ENCODE measurements at places on chromosomes 1 and 21.

GRCh38 chr21:40018871-40019475 is 151.7 kb downstream of the PCP4 start:
- no peak overlapping the region for H3K4me3 ChIP-seq
- H3K27ac ChIP-seq, result no peak overlapping the region
- DNase-seq, result no peak
- H3K27me3 ChIP-seq, result no peaks in the 10 kb centered on the region
- no peaks in the 10 kb centered on the region for H3K36me3 ChIP-seq

GRCh38 chr1:53075206-53075605 is 13.2 kb downstream of the PODN start:
- no peaks in the 10 kb centered on the region for H3K27me3 ChIP-seq
- no peak overlapping the region for H3K4me3 ChIP-seq
- no peaks in the 10 kb centered on the region for H3K4me1 ChIP-seq
- no peak overlapping the region for H3K27ac ChIP-seq

GRCh38 chr1:90534116-90534515 is 183.0 kb downstream of the BARHL2 start:
- no peak for DNase-seq
- peaks cover 6% of the 10 kb centered on the region for H3K27me3 ChIP-seq
- H3K4me1 ChIP-seq, result no peaks in the 10 kb centered on the region
- no peak overlapping the region for H3K4me3 ChIP-seq
- no peaks in the 10 kb centered on the region for H3K36me3 ChIP-seq

GRCh38 chr1:116436611-116436970 is 63.5 kb downstream of the ATP1A1 start:
- H3K36me3 ChIP-seq, result no peaks in the 10 kb centered on the region
- H3K4me1 ChIP-seq, result peaks cover 4% of the 10 kb centered on the region
- DNase-seq, result no peak

GRCh38 chr1:15704526-15705183 is 20.5 kb downstream of the PLEKHM2 start:
- H3K27me3 ChIP-seq, result no peaks in the 10 kb centered on the region
- H3K27ac ChIP-seq, result no peak overlapping the region
- no peak for DNase-seq
- H3K4me3 ChIP-seq, result no peak overlapping the region

GRCh38 chr1:114833421-114833820 is 21.2 kb upstream of the SYCP1 start:
- no peaks in the 10 kb centered on the region for H3K36me3 ChIP-seq
- no peaks in the 10 kb centered on the region for H3K27me3 ChIP-seq
- no peak overlapping the region for H3K27ac ChIP-seq
- DNase-seq, result no peak
- no peaks in the 10 kb centered on the region for H3K4me1 ChIP-seq

- no peaks in the 10 kb centered on the region for H3K27me3 ChIP-seq
- no peak overlapping the region for H3K27ac ChIP-seq
- no peaks in the 10 kb centered on the region for H3K4me1 ChIP-seq
- no peak overlapping the region for H3K4me3 ChIP-seq
- peaks cover 34% of the 10 kb centered on the region for H3K36me3 ChIP-seq
Measured at GRCh38 chr21:33550772-33551660, 8.2 kb downstream of the SON start.

- no peaks in the 10 kb centered on the region for H3K27me3 ChIP-seq
- H3K27ac ChIP-seq, result no peak overlapping the region
- peak; percentile 59 for DNase-seq
- no peaks in the 10 kb centered on the region for H3K36me3 ChIP-seq
Measured at GRCh38 chr1:206944703-206945102, 1.6 kb downstream of the PIGR start.

GRCh38 chr1:87513966-87514660 is 185.4 kb downstream of the LMO4 start:
- DNase-seq, result peak; percentile 35
- H3K27ac ChIP-seq, result no peak overlapping the region
- H3K4me3 ChIP-seq, result no peak overlapping the region
- H3K36me3 ChIP-seq, result no peaks in the 10 kb centered on the region
- no peaks in the 10 kb centered on the region for H3K27me3 ChIP-seq
